ENCODE measurements at places on chromosomes 3 and 15.

- DNase-seq = no peak
Measured at GRCh38 chr3:48664929-48665328, 2.2 kb upstream of the CELSR3 start.

GRCh38 chr3:159763602-159764489 lies 224.8 kb upstream of the IL12A start:
- peak; percentile 45 for DNase-seq

GRCh38 chr3:78992830-78993229 lies 775.0 kb downstream of the ROBO1 start:
- no peak for DNase-seq

- no peak for DNase-seq
Measured at GRCh38 chr15:90812171-90812957, 56.0 kb upstream of the FURIN start.

DNA sequence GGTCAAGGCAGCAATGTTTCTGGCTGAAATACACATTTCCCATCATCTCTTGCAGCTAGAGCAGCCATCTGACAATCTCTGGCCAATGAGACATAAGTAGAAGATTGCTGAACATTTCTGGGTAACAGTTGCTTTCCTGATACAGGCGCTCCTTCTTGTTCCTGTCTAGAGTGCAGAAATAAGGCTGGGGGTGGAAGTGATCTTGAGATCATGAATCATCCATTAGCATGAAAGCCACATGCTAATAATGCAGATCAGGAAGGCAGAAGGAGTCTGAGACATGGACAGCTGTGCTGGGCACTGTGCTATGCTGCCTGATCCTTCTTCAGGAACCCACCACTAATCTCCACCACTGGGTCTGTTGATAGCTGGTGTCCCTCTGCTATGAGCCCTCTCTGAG lies 14.8 kb upstream of the TMEM108 start:
- DNase-seq = no peak

DNA sequence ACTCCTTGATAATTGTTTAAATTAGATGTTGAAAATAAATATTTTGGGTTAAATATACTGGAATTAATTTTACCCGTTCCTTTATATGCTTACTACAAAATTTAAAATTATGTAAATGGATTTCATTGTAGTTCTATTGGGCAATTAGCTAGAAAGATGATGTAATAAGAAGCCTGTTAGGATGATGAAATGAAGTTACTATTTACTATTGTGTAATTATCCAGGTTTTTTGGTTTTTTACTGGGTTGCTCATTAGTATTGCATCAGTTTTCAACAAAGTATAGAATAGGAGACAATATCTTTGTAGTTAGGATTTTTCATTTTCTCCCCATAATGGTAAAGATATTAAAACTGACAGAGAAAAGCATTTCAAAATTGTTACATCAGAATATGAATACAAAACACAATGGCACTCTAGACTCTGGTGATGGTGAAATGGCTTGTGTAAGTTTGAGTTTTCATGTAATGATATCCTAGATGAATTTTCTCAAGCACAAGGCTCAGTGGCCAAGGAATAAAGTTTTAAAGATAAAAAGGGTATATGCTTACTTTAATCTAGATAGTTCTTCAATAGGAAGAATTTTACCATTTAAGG lies 222.0 kb downstream of the P3H2 start:
- no peak for DNase-seq

DNA sequence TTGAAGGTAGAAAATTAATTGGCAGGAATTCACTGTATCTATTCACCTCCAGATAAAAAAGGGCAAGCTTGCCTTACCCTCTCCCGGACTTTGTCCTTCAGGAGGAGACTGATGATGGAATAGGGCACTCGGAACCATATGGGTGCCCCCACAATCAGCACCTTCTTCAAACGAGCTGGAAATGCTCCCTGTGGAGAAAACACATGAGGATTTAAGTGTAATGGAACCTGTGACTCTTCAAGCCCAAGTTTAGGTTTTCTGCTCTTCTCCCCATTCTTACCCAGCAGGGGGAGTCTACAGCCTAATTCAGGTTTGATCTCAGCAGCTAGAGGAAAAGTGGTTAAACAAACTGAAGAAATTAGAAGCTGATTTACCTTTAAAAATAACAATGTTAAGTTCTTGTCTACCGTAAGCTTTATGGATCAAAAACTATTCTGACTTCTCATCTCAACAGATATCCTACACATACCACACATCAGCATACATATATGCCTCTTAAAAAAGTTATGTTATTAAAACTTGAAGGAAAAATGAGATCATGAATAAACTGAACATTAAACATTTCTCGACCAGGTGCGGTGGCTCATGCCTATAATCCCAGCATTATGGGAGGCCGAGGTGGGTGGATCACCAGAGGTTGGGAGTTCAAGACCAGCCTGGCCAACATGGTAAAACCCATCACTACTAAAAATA lies 57.5 kb upstream of the SIN3A start:
- DNase-seq = peak; percentile 43

DNA sequence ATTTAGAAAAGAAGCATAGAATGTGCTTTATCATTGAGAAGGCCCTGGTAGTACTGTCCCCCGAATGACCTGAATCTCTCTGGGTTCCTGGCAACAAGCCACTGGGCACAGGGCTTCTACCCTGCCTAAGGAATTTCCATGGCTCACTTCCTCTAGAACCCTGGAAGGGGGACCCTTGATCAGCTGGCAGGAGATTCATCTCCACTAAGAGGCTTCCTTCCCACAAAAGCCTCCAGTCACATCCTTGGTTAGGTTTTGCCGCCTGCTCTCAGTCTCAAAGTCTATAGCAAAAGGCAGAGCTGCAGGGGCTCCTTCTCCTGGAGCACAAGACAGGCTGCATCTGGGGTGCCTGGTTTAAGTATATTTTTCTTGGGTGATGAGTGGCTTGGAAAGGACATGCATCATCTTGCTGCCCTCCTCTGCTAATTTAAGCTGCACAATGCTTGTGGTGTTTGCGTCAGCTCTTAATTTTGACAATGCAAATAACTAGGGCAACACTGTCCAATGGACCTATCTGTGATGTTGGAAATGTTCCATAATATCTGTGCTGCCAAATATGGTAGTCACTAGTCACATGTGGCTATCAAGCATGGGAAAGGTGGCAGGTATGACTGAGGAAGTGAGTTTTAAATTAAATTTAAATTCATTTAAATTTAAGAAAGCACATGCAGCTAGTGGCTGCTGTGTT lies 33.4 kb upstream of the RARRES1 start:
- no peak for DNase-seq

DNA sequence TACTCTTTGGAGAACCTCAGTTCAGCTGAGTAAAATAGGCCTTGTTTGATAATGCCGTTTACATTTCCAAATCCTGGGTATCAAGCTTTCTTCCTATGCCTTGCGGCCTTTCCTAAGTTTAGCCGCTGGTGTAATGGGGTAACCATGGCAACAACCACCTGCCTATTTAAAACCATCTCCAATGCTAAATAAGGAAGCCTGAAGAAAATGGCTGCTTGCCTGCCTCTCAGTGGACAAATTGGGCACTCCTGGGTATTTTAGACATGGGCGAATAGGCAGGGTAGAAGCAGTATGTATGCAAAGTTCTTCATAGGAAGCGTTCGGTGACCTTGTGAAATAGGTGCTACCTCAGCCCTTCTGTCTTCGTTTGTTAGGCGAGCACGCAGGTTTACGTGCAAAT lies 122.7 kb downstream of the DGKG start:
- DNase-seq = no peak

- peak; percentile 64 for DNase-seq
Measured at GRCh38 chr3:113495035-113495434, 19.9 kb downstream of the SPICE1 start.

GRCh38 chr15:85943791-85944190 lies 135.9 kb upstream of the AGBL1 start:
- DNase-seq = no peak

DNA sequence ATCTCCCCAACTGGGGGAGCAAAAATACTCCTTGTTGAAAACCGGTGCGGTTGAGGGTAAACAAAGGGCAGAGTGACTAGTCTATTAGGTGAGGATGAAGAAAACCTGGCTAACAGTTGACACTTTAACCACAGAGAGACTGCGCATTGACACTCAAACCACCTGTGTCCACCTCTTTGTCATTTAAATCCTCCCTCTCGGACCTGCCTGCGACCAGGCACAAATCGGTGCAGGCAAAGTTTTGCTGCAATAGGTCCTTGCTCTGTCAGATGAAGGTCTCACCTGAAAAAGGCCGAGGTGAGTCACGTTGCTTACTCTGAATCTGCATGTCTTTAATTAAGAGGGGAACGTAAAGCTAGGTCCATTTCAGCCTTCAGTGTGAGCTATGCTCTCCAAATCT lies 494.1 kb upstream of the DPPA4 start:
- no peak for DNase-seq

DNA sequence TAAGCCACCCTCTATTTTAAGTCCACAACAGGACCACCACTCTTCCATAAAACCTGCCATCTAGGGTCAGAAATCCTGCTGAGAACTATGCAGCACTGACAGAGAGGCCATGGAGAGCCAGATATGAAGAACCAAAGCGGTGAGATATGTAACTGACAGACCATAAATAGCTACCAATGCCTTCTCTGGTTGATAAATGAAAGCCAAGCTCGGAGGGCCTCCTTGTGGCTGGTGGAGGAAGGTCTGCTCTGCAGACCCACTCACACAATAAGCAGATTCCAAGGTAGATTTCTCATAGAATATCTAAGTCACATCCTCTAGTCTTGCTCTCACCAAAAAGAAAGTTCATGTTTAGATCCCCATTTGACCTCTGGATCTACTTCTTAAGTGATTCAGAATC lies 38.9 kb downstream of the RYK start:
- peak; percentile 26 for DNase-seq

- DNase-seq = no peak
Measured at GRCh38 chr3:32522682-32523081, 20.0 kb upstream of the CMTM6 start.

DNA sequence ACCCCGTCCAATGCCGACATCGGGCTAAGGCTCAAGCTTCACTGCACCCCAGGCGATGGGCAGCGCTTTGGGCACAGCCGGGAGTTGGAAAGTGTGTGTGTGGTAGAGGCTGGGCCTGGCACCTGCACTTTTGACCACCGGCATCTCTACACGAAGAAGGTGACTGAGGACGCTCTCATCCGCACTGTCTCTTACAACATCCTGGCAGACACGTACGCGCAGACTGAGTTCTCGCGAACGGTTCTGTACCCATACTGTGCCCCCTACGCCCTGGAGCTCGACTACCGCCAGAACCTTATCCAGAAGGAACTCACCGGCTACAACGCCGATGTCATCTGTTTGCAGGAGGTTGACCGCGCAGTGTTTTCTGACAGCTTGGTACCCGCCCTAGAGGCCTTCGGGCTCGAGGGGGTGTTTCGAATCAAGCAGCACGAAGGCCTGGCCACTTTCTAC lies 1.0 kb downstream of the PDE12 start:
- DNase-seq = peak; percentile 65

DNA sequence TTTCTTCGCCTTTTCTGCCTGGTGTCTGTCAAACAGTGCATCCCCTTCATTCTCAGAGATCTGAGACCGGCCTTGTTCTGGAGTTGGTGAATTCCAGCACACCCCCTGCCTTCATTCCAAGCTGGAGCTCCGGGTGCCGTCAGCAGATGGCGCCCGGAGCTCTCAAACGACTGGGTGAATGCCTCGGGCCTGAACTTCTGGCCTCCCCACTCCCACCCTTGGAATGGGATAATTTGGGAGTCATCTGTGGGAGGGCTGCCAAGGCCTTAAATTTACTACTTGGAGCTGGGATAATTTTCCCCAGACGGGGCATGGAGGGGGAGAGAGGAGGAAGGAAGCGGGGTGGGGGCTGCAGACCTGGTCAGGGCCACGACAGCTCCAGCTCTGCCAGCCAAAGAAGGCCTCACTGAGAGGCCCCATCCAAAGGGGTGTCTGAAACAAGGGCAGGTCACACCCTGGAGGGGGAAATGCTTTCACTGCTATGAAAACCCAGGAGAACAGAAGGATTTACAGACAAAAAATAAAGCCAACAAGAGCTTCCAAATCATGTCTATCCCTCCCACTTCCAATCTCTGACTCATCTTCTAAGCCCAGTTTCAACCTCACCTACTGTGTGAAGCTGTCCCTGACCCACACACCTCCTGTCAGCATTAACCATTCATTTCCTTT lies 187.9 kb downstream of the OPA1 start:
- DNase-seq = peak; percentile 41

GRCh38 chr3:13003608-13004007 lies 69.6 kb downstream of the IQSEC1 start:
- DNase-seq = no peak

DNA sequence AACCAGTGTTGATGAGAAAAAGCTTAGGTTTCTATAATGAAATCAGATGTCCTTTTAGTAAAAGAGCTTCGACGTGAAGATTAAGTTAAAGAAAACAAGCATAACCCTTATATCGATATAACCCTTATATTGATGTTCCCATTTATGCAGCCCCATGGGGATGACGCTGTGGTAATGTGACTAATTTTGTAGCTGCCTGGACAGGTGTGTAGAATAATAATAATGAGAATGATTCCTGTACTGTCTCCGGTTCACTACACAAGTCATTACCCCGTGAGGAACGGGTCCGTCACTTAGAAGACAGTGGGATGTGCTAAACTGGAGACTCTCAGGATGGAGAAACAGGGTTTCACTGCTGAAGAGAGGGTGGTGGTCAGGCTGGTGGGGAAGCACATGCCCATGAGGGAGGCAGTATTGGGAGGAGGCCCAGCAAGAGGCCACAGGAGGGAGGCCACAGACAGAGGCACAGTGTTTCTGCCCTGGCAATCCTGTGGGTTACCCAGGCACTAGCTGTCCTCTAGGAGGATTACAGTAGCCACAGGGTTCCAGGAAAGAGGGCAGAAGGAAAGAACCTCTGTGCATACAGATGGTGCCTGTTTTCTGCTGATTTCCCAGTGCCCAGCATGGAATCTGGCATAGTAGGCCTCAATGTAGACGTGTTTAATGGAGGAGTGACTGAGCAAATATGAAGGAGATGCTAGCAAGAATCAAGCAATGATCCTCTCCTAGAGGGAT lies 191.1 kb upstream of the TSC22D2 start:
- DNase-seq = no peak

DNA sequence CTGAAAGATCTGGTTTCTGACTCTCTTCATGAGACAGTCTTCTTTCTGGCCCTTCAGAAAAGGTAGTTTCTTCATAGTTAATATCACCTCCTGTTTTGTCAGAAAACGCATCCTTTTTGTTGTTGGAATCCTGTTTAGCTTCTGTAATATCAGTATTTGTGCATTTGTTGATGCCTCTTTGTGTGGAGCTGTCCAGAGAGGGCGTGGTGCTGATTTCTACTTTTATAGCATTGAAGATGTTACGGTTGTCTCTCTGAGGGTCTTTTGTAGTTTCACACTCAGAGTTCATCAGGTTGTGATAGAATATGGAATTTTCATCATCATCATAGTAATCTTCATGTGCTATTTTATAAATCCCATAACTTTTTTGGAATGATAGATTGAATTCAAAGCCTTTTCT lies 8.9 kb downstream of the GPR149 start:
- no peak for DNase-seq

DNA sequence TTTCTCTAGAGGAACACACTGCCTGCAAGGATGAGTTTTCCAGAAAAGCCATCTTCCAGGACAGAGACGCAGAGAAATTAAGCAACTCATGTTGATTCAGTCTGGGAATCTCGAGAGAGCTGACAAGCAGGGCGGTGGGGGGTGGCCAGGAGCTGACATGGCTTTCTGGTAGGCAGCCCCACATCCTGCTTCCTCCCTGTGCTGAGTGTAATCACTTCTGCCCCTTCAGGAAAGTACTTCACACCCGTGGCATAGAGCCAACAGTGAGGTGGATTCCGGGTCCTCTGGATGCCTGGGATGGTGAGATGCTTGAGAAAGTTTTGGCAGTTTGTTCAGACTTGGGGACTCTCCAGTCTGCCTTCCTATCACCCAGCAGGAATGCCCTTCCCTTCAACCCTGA lies 221.1 kb downstream of the SLCO3A1 start:
- DNase-seq = peak; percentile 30
